ENCODE measurements at places on chromosomes 3 and 15.

GRCh38 chr15:34301058-34301457, 36.5 kb downstream of the SLC12A6 start:
- no peak for DNase-seq

GRCh38 chr3:183149915-183150750, 12.4 kb downstream of the LAMP3 start:
- no peak for DNase-seq

- no peak for DNase-seq
Observed at GRCh38 chr3:175605851-175606250, 746.7 kb downstream of the NAALADL2 start.

GRCh38 chr15:45790325-45790943, 155.6 kb downstream of the SQOR start:
- DNase-seq: peak; percentile 60

DNA sequence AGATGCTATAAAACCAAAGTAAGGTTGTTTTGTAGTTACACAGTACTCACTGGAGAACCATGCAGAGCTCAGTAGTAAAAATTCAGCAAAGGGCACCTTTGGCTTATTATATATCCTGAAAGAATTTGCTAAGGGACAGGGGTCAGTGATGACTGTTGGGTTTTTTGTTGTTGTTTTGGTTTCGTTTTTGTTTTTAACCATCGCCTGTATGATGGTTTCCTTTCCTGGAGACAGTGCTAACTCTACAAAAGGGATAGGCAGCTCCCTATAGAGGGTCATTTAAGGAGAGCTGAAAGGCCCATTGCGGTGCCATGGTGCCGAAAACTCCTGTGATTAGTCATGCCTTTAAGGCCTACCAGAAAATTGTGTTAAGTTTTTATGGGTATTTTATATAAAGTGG, 118.2 kb upstream of the GOLIM4 start:
- DNase-seq: no peak

DNA sequence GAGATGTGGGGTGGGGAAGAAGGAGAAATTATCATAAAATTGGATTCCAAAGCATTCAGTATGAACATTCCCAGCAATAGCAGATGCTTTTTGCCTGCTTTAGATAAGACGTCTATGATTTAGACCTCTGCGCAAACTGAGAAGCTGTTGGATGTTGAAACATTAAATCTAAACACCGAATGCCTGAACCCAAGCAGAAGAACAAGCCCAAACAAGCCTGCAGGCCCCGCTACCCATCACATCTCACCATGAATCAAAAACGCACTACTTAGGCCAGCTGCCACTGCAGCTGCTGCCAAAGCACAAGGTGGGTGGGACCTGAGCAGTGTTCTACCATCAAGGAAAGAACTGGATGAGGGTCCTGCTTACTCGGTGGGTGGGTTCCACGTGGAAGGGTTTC, 24.4 kb upstream of the THBS1 start:
- DNase-seq: no peak

- DNase-seq: no peak
Observed at GRCh38 chr3:190001426-190001825, 119.3 kb downstream of the P3H2 start.

DNA sequence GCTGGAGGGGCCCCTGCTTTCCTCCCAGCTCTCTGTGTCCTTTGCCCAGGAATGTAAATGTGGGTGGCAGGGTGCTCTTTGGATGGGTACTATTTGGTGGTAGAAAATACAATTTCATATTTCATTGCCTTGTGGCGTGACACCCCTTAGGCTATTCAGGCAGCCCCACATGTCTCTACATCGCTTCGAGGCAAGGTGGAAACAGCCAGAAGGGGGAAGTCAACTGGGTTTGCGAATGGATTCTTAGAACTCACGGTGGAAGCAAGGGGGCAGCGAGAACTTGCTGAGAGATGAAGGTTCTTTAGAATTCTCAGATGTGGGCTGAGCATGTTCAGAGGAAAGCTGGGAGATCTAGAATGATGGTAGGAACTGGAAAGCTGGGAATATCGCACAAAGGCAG, 25.3 kb downstream of the PLA2G4D start:
- no peak for DNase-seq

GRCh38 chr3:188449421-188449820, 295.5 kb downstream of the LPP start:
- no peak for DNase-seq

- DNase-seq: peak; percentile 92
Observed at GRCh38 chr15:74302821-74303359, 64.6 kb downstream of the CYP11A1 start.

GRCh38 chr3:47578119-47578632, 489 bp downstream of the CSPG5 start:
- peak; percentile 29 for DNase-seq

- no peak for DNase-seq
Observed at GRCh38 chr3:127714125-127714571, 41.4 kb downstream of the ABTB1 start.

DNA sequence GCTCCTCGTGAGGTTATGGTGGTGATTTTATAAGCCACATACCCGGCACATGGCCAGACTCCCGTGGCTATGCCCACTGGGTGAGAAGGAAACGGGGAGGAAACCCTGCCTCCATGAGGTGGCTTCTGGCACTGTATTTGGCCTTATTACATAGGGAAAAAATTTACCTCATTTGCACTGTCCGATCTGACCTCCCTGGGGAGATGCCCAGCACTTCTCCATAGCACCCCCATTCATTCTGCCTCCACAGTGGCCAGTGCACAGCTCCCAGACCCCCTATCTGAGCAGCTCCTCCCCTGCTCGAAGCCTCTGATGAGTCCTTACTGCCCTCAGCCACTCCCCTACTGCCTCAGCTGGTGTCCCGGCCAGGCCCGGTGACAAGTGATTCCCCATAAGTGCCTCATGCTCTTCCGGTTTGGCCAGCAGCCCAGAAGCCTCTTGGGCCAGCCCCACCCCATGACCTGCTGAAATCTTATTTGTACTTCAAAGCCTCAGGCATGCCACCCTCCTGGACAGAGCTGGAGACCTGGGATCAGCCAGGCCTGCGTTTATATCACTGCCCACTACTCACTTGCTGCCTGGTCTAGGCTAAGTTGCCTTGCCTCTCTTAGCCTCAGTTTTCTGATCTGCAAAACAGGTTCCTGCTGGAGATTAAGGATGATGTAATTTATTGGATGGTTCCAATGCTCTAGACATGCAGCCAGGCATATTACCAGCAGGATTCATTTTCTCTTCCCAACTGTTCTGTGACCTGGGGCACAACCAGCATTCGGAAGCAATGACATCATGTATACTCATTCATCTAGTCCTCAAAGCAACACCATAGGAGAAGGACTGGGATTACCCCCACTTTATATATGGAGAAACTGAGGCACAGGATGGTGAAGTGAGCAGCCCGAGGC, 30.6 kb upstream of the SLC6A6 start:
- DNase-seq: no peak

- no peak for DNase-seq
Observed at GRCh38 chr3:150739877-150740645, 22.9 kb downstream of the SIAH2 start.

DNA sequence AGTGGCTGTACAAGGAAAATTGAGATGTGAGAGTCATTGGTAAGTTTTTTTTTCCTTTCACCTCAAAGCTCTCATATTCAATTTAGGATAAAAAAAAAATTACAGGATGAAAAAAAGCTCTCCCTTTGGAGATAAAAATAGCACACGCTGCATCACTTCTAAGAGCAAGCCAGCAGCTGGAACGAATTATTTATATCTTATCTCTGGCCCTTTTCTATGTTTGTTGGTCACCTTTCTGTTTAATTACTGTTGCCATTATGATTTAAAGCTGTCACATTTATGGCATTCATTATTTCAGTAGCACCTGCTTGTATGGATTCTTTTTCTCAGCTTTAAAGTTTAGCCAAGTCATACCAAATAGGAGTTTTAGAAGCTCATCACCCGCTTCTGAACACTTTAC, 171.6 kb upstream of the PDZRN3 start:
- DNase-seq: no peak

- DNase-seq: no peak
Observed at GRCh38 chr15:72970933-72971760, 81.1 kb upstream of the NEO1 start.

DNA sequence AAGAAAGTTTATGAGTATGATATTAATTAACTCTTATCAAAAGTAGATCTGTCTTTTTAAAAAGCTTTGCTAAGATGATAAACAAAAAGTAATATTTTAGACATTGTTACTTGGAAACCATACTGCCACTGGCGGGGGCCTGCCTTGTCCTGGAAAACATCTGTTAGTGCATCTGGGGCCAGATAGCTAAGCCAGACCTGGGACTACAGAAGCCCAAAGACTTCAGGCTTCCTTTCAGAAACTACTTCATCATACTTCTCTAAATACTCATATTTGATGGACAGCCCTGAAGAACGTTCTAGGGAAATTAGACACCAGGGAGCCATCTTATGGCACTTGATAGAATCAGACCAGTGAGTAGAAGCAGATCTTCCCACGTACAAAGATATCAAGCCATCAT, 795.4 kb upstream of the SEMA6D start:
- no peak for DNase-seq

GRCh38 chr15:77235566-77235965, 164.7 kb upstream of the TSPAN3 start:
- no peak for DNase-seq

DNA sequence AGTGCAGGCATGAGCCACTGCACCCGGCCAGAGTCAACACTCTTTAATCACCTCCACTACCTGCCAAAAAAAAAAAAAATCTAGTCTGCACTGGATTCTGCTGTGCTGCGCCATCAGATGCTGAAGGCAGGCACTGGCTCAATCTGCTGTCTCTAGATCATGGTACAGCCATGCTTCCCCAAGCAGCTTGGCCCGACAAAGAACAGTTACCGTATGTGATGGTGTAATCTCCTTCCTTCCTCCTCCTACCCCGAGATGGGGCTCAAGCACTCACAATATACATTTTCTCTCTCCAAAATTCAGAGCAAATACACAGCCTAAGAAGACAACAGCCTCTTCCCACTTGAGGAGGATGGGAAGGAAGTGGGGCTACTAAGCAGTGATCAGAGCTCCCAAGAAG, 45.1 kb downstream of the DAPK2 start:
- DNase-seq: no peak

GRCh38 chr3:176785171-176785570, 412.1 kb downstream of the TBL1XR1 start:
- no peak for DNase-seq

DNA sequence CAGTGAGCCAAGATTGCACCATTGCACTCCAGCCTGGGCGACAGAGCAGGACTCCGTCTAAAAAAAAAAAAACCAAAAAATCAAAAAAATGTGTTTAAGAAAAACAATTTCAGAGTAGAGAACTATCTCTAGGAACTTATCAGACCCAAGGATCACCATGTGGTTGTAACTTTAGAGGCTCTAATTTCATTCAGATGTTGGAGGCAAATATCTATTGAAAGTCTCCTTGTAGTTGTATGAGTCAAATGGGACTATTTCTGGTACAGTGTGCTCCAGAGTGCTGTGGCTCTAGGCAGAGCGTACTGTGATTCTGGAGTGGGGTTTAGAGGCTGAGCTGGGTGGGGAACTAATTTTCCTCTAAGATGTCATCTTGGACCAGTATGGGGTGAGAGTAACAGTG, 398.7 kb downstream of the SHQ1 start:
- DNase-seq: no peak

DNA sequence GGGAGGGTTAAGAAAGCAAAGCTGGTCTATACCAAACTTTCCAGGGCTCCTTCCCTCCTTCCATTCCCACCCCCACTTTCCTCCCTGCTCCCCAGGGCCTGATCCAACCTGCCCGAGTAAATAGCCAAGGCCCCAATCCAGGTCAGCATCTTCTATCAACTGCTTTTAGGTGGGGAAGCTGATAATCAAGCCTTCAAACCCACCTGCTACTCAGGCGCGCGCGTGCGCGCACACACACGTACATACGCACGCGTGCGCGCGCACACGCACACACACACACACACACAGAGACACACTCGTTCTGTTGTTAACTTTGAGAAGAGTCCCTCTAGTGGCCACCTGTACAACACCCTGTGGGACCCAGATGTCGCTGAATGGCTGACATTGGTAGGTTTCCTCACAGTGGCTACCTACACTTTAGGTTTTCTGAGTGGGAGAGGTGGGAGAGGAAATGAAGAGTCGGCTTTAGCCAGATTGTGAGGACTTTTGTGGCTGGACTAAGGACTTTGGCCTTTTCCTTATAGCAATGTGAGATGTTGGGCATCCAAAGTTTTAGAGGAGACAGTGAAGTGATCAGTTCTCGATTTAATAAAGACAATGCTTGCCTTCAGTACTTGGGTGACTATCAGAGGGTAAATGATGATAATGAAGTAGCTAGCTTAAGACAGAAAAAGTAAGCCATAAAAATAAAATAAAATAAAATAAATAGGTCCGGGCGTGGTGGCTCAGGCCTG, 179.9 kb upstream of the C2CD4B start:
- DNase-seq: peak; percentile 84

- no peak for DNase-seq
Observed at GRCh38 chr3:168511428-168512014, 415.8 kb upstream of the GOLIM4 start.

DNA sequence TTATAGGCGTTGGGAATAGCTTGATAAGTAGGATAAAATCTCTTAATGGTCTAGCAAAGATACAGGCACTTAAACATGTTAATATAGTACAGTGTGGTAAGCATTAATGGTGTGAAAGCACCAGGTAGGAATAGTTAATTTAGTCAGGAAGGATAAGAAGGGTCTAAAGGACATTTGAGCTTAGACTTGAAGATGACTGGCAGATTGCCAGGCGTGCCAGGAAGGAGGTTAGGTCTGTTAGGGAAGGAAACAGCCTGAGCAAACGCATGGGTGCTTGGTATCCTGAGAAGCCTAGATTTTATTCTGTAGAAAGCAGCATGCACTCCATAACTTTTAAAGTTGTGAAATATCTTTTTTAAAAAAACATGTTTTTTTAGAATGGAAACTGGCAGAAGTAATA, 17.7 kb downstream of the SEC62 start:
- DNase-seq: no peak

DNA sequence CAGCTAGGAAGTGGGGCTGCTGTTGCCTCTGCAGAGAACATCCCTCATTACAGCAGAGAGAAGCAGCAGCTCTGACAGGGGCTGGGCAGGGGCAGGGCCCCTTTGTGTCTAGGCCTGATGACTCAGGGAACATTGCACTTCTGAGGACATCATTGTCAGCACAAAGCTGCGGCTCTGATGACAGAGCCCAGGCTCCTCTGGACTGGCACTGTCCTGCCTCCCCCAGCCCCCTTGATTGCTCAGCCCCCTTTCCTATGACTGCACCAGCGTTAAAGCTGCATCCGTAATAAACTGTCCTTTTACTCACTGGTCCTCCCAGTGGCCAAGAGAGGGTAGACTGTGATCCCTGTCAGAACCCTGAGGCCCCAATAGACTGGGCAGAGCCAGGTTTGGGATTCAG, 18.3 kb downstream of the TRH start:
- peak; percentile 43 for DNase-seq

GRCh38 chr15:68621535-68621934, 42.7 kb downstream of the CORO2B start:
- DNase-seq: no peak

DNA sequence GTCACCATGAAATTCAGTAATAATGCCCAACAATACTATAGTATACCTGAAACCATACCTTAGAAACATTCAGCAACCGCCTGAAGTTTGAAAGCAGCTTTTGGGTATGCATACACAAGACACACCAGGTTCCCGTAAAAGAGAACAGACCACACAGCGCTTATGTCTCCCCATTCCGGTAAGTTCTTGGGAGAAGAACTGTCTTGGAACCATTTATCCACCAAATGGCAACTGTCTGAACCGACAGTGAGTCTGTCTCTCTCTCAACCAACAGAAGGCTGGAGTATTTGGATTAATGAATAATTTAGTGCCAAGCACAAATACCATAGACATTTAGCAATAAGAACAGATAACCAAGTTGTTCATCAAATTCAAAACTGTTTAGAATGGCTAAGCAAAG, 7.6 kb downstream of the RGMA start:
- no peak for DNase-seq

- DNase-seq: no peak
Observed at GRCh38 chr3:158773166-158773565, 28.7 kb upstream of the MFSD1 start.

Measured in WERI-Rb-1 (cell line).